SJCRH30 (cell line): ENCODE measurements at places on chromosomes 2 and 18.

- no peak for DNase-seq
These were observed 36.7 kb downstream of the NDUFAF7 start for GRCh38 chr2:37268111-37268510.

- no peak for DNase-seq
These were observed 161.7 kb downstream of the SP3 start for GRCh38 chr2:173803449-173803848.

- no peak for DNase-seq
These were observed 150.0 kb upstream of the EPB41L3 start for GRCh38 chr18:5693699-5694294.

DNA sequence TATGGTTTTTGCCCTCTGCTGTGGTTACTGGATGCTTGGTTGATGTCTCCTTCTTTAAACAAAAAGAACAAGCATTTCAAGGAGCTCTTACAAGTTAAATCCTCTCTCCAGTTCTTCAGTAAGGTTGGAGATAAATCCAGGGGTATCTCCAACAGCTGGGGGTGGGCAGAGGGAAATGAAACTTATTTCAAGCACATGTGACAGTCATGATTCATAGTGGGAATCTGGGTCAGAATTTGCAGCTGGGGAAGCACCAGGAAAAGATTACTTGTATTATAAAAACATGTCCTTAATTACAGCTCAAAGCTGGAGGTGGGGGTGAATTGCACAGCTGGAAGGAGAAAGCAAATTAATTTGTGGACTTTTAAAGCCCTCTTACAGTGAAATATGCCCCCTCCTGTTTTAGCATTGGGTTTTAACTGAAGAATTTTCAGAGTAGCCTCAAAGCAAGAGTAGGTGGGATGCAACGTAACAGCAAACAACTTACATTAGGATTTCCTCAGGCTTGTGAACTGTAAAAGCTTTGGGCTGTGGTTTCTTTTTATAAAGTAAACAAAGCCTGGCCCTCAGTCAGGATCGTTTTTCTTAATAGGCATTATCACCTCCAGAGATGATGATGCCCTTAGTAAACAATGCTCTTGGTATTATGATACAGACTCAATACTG, 596.4 kb downstream of the NYAP2 start:
- no peak for DNase-seq

- peak; percentile 40 for DNase-seq
These were observed 1.0 kb upstream of the ZNF532 start for GRCh38 chr18:58863539-58864145.

DNA sequence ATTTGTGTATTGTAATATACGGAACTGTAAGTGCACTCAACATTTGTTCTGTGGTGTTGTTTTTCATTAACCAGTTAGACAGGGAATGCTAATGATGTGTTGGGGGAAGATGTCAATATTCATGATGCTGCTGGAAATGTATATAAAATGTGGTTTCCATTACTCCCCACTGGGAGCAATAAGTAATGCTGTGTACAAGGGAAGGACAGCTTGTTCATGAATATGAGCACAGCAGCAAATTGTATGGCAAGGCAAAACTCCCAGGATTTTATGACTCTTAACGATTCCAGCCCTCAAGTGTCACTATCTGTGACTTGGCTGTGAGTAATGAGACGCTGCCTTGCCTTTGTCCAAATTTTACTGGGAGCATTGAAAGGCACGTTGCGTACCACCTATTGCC, 312.4 kb upstream of the DDX18 start:
- DNase-seq = no peak

GRCh38 chr2:230944123-230944653, 19.1 kb upstream of the GPR55 start:
- no peak for DNase-seq

GRCh38 chr18:35582899-35583558, 1.5 kb downstream of the GALNT1 start:
- no peak for DNase-seq

DNA sequence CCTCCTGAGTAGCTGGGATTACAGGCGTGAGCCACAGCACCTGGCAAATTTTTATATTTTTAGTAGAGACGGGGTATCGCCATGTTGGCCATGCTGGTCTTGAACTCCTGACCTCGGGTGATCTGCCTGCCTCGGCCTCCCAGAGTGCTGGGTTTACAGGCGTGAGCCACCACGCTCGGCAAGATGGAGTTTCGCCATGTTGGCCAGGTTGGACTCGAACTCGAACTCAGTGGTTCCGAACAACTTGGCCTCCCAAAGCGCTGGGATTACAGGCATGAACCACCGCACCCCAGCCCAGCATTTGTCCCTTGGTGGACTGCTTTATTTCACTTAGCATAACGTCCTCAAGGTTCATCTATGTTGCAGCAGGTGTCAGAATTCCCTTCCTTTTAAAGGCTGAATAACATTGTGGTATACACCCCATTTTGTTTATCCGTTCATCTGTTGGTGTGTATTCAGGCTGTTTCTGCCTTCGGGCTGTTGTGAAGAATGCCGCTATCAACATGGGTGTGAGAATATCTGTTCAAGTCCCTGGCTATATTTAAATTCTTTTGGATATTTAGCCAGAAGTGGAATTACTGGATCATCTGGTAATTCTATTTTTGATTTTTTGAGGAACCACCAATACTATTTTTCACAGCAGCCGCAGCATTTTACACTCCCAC, 1.2 kb upstream of the CENPA start:
- peak; percentile 25 for DNase-seq

GRCh38 chr18:67864677-67865340, 348.3 kb upstream of the DSEL start:
- DNase-seq = no peak

DNA sequence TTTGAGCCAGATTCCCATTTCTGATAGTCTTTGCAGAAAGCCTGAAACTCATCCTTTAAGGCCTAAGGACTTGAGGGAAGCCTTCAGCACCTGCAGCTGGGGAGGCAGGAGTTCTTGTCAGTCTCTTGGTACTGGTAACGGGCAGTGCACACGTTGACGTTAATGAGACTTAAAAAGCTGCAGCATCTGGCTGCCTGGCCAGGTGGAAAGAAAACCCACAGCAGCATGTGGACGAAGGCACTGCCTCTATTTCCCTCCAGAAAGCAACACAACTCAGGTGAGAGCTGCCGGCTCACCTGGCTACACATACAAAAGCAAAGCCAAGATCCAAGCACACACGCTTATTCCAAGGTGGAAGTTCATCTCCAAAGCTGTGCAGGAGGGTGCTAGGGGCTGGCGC, 178.8 kb downstream of the ANAPC1 start:
- no peak for DNase-seq

- DNase-seq = no peak
These were observed 123.5 kb downstream of the PLEKHM3 start for GRCh38 chr2:207901829-207902228.
